ENCODE measurements at places on chromosomes 5 and 9.

GRCh38 chr9:134891713-134892112, 11.1 kb downstream of the FCN2 start:
- DNase-seq = no peak

DNA sequence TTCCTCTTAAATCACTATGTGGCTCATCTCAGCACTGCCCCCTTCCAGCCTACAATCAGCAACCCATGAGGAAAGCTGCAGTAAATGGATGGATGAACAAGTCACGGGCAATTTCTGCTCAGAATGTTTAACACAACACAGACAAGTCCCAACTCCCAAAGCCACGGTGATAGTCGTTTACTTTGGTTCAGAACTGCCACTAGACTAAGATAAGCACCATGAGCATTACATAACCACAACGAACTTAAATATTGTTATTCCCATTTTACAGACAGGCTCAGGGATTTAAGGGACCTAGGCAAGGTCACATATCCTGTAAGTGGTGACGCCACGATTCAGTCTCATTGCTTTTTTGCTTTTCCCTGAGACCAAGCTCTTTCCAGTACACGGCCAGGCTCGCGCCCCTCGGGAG, 2.0 kb upstream of the SMIM27 start:
- DNase-seq = no peak

- peak; percentile 17 for DNase-seq
Measured at GRCh38 chr5:26024774-26025173, 1013.6 kb downstream of the CDH9 start.

DNA sequence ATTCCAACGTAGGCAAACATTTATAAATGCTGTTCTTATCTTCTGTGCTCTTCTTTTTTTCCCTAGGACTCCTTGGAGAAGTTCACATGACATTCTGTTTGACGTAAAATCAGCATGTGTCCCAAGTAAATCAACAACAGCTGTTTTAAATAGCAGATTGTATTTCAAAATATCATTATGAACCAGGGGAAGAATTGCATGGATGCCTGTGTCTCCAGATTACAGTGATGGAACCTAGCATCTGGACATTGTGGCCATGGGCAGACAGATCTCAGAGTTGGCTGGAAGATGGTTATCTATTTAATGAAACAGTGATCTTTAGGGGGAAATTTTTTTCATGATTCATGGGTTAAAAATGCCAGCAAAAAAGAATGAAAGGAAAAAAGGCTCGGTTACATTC, 222.0 kb downstream of the MAN2A1 start:
- DNase-seq = no peak

DNA sequence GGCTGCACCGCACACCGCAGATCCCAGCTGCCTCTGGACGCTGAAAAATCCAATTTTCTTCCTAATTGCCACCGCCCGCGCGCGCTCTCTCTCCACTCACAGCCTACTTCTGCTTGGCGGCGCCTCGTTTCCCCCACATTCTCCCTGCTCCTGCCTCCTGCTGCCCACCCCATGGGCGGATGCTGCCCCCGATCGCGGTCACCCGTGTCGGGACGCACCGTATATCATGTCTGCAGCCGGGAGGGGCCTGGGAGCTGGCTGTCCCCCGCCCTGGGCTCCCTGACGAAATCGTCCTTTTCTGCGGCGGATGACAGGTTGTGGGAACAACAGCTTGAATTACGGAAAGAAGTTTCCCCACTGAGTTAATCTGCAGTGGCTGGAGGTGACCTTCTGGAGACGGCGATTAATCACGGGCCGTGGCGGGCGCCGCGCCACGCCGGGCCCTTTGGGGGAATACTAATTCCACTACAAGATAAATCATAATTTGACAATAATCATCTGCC, 36.3 kb upstream of the PSD2 start:
- no peak for DNase-seq

DNA sequence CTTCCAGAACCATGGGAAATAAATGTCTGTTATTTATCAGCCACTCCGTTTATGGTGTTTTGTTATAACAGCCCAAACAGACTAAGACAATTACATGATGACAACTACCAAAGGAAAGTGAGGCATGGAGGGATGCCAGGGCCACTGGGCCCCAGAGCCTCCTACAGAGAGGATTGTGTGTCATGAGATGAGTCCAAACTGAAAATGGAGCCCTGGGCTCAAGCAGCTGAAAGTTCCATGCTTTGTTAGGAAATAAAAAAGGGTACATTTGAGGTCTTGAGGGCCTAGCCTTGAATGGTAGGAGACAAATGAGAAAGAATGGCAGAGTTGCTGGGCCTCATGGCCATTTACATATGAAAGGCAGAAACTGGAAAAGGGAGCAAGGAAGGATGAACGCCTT, 586.5 kb downstream of the CETN3 start:
- no peak for DNase-seq

DNA sequence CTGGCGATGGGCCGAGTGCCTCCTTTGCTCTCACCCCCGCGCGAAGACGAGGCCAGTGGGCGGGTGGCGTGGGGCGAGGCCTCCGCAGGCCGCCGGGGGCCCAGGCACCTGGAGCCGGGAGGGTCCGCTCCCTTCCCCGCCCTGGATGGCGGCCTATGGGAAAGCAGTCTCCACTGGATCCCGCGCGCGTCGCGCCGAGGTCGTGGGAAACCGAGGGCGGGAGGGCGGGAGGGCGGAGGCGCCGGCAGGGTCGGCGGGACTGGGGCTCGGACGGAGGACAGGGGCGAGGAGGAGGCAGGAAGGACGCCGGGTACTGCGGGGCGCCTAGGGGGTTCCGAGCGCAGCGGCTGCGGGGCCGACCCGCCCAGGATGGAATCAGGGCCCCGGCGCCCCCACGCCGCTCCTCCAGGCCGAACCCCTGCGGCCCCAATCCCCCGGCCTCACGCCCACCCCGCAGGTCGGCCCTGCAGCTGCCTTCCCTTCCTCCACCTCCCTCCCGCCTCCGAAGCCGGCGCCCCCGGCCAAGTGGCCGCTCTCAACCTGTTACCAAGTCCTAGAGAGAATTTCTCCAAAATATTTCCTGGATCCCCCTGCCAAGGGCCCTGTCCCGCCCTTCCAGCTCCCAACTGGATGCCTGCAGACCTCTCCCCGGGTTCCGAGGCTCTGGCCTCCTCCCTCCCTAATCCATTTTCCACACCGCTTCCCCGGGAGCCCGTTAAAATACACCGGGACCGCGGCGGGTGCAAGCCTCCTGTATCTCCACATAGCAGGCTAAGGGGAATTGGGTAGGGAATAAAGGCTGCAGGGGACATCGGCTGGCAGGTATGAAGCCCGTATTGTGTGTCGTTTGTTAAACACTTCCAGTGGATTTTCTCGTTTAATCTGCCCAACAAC, 146.3 kb downstream of the ERCC6L2 start:
- no peak for DNase-seq

GRCh38 chr9:28888806-28889205, 1315.5 kb upstream of the C9orf72 start:
- DNase-seq = no peak

DNA sequence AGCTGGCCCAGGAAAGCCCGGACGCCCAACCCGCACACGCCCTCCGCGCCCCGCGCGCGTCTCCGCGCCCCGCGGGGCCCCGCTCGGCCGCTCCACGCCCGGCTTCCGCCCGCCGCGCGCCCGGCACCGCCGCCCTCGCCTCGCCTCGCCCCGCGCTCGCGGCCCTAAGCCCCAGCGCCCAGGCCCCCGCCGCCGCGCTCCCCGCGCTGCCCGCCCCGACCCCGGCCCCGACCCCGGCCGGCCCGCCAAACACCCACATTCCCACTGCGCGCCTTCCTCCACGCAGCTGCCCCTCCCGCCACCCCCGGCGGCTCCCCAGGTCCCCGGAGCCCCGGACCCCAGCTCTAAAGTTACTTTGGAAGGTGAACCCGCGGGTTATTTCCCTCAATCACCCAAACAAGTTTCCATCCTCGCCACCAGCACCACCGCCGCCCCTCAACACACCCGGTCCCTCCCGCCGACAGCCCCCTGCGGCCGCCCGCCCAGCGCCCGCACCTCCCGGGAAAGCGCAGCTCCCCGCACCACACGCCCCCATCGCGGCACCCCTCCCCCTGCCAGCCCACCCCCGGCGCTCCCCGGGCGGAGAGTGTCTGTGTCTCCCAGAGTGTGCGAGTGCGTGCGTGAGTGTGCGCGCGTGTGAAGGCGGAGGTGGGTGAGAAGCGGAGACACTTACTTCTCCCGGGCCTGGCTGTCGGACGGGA, 439 bp downstream of the SSBP2 start:
- no peak for DNase-seq

DNA sequence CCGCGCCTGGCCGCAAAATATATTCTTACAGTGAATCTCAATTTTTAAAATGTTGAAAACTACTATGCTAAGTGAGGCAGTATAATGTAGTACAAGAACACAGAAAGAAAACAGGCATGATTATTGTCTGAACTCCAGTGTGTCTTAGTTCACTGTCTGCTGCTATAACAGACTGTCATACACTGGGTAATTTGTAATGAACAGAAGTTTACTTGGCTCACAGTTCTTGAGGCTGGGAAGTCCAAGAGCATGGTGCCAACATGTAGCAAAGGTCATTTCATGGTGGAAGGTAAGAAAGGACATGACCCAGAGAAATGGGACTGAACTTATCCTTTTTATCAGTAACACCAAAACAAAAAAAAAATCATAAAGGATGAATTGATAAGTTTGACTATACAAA, 19.9 kb upstream of the TEX10 start:
- no peak for DNase-seq

DNA sequence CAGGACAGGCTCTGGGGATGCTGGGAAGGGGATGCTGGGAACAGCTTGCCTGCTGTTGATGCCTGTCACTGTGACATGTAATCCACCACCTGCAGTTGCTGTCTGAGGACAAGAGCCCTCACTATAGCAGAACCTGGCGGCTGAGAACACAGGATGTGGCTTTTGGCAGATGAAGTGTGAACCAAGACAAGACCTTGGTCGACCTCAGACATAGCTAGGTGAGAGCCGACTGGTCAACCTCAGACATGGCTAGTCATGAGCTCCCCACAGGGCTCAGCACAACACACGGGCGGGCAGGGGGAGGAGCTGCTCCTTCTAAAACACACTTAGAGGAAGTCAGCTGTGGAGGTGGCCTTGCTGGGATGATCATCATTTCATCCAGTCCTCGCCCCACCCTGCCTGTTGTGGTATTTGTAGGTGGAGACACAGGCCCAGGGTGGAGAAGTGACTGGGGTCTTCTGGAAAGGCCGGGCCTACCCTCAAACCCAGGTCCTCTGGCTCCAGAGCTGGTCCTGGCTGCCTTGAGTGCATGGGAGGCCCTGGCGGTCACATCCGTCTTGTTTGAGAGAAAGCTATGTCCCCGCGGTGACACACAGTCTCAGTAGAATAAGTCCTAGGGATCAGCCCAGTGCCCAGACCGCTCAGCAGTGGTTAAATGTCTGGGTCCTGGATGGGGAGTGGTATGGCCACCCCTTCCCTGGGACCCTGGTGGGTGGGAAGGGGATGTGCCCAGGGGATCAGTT, 6.1 kb downstream of the SUSD3 start:
- DNase-seq = no peak

- no peak for DNase-seq
Measured at GRCh38 chr5:156474251-156474650, 147.3 kb downstream of the SGCD start.

GRCh38 chr9:121945849-121946248, 147.3 kb downstream of the TTLL11 start:
- DNase-seq = no peak

DNA sequence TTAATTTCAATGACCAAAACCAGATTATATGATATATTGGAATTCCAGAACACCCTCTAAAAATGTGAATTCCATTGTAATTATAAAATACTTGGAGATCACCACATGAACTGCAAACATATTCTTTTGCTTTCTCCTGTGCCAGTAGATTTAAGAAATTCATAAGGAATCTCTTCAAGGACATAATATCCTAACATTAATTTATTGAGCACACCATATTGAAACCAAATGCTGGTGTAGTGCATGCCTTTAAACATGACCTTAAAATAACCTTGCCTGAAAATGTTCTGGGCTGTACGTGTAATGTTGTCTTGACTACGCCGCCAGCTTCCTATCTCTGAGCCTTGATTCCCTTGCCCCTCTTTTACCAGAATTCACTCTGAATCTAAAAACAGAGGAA, 205.0 kb upstream of the ACTBL2 start:
- no peak for DNase-seq

DNA sequence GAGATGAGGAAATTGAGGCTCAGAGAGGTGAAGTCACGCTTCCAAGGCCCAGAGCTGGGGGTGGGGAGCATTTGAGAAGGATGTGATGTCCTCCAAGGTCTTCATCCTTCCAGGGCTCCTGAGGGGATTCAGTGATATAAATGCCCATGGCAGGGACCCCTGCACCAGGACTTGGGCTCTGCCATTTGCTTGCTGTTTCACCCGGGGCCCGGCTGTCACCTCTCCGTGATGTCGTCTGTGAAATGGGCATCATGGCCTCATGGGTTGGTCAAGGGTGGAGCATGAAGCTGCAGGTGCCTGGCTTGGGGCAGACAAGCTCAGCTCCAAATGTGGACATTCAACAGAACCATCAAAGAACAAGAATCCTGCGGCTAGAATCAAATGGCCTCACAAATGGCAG, 253.1 kb downstream of the PBX3 start:
- DNase-seq = no peak

DNA sequence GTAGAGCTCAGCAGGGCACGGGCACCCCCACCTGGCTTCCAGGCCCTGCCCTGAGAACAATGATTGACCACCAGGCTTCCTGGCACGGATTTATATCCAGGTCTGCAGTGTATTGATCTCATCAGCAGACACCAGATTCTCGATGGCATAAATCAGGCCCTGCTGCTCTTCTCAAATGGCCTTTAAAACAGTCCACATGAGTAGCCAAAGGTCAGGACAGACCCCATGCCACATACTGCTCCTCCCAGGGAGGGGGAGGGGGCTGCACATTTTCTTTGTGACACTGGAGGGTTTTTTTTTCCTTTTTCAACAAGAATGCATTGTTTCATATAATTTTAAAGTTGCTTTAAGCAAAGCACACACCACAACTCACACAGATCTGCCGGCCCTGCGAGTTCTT, 85.4 kb downstream of the SEMA4D start:
- DNase-seq = no peak

DNA sequence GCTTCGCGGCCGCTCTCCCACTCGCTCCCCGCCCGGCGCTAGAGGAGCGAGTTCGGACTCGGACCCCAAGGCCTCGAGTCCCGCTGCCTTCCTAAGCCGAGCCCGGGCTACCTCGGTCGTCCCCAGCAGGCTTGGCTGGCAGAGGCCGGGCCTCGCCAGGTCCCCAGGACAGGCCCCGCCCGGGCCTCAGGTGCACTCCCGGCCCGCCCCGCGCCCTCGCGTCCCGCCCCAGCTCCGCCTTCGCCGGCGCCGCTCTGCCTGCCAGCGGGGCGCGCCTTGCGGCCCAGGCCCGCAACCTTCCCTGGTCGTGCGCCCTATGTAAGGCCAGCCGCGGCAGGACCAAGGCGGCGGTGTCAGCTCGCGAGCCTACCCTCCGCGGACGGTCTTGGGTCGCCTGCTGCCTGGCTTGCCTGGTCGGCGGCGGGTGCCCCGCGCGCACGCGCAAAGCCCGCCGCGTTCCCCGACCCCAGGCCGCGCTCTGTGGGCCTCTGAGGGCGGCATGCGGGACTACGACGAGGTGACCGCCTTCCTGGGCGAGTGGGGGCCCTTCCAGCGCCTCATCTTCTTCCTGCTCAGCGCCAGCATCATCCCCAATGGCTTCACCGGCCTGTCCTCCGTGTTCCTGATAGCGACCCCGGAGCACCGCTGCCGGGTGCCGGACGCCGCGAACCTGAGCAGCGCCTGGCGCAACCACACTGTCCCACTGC, at the start of gene SLC22A5:
Gene SLC22A5 (plus strand): TSS at position 237 of the 707 bp plus-strand sequence. CDS start 263 bp downstream, at position 500.
- peak; percentile 75 for DNase-seq

GRCh38 chr5:119059740-119060255, 11.1 kb upstream of the DMXL1 start:
- no peak for DNase-seq

GRCh38 chr9:26779062-26779461, 113.5 kb downstream of the CAAP1 start:
- no peak for DNase-seq

Measured in SHP77 (cell line).